ENCODE measurements at places on chromosomes 5 and 9.

GRCh38 chr9:130430734-130431535, 13.8 kb upstream of the ASS1 start:
- no peak for DNase-seq

GRCh38 chr9:92794426-92794825, 29.8 kb upstream of the BICD2 start:
- no peak for DNase-seq

DNA sequence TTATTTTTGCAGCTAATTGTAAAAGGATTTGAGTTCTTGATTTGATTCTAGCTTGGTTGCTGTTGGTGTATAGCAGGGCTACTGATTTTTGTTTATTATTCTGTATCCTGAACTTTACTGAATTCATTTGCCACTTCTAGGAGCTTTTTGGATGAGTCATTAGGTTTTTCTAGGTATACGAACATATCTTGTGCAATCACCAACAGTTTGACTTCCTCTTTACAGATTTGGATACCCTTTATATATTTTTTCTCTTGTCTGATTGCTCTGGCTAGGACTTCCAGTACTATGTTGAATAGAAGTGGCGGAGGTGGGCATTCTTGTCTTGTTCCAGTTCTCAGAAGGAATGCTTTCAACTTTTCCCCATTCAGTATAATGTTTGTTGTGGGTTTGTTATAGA, 210.8 kb downstream of the FGF10 start:
- DNase-seq = no peak

DNA sequence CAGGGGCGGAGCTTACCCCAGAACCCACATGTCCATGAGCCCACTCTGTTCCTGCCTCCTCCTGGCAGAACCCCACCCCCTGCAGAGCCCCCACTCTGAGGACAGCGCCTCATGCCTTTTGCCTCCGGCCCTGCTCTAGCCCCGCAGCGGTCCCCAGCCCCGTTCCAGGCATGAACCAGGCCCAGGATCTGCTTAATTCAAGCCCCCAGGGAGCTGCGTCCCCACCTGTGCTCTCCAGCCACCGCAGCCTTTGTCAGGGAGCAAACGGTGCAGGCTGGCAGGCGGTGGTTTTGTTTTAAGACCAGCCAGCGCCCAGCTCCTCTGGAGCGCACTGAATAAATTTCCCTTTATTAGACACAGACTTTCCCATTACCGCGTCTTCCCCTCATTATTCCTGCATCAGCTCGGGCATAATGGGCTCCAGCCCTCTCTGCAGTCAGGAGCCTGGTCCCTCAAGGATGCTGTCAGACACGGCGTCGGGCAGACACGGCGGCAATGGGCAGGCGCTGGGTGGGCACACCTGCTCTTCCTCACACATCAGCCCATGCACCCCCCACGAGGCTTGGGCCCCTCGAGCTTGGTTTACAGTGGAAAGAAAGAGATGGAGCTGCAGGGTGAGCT, 137.6 kb downstream of the OLFM1 start:
- DNase-seq = no peak

GRCh38 chr5:1175801-1176472, 25.5 kb upstream of the SLC6A19 start:
- DNase-seq = no peak

DNA sequence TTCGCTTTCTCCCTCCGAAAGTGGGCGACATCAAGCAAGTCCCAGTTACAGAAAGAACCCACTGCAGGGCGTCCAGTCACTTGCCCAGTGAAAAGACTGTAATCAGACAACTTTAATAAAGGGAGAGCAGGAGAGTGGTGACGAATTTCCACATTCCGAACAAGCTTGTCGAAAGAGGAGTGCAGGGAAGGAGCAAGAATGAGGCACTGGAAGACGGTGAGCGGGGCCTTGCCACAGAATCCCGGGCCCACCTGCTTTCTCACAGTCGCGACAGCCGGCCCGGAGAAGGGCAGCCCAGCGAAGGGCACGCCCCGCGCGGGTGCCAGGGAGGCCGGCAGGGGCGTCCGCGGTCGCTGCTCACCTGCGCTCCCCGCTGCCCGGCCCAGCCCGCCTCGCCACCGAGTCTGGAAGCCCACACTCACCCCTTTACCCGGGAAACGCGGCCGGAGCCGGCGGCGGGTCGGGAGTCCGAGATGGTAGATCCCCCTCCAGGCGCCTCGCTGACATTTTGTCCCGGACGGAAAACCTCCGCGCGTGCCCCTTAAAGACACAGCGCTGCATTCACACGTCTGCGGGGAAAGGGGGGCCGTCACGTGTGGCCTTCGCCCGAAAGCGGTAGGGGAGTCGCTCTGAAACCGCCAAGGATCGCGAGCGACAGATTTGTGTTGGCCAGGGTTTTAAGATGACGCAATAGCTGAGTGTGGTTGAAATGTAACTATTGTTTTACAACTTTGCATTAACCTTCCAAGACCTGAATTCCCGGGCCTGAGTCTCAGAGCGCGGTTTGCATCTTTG, at the start of gene ZBED3:
Gene ZBED3 (minus strand): TSS at position 597 of the 795 bp plus-strand sequence. CDS start 9,407 bp downstream, outside the sequence.
- peak; percentile 60 for DNase-seq

GRCh38 chr5:60522292-60522905, 177.6 kb downstream of the DEPDC1B start:
- DNase-seq = peak; percentile 71

GRCh38 chr9:132943651-132944293, 644 bp downstream of the TSC1 start:
- no peak for DNase-seq

All from HCEC 1CT (cell line).